Activated CD4-positive, alpha-beta memory T cell treated with anti-CD3 and anti-CD28 coated beads for 36 hours (primary cell): ENCODE measurements at places on chromosomes 12 and 14.

DNA sequence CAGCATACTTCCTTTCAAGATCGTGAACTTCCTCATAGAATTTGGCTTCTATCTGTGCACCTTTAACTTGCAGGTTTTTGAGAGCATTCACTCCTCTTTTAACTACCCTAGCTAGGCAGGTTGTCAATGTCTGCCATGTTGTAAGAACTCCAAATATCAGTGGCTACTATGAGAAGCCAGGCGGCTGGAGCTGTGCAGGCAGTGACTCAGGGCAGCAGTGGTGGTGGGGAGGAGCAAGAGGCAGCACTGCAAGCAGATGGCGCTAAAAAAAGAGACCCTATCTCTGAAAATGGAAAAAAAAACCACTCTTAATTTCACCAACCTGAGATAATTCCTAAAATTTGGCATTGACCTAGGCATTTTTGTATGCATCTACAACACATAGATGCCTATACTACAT, 28.5 kb downstream of the YARS2 start:
- no peak for DNase-seq

DNA sequence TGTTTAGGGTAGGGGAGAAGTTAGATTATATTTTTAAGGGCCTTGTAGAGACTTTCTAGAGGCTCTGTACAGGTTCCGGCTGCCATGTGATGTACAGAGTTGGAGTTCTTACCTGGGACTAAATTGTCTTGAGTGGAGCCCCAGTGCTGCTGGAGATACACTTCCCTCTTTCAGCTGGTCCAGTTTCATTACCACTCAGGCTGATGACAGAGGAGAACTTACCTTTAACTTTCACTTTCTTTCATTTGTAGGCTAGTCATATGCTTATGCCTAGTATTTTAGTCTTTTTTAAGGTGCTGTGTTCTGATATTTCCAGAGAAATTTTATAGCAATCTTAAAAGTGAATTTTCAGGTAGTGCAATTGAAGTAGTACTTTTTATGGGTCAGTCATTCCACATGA, 117.3 kb downstream of the ERC1 start:
- DNase-seq = no peak

GRCh38 chr12:44827832-44828438, 48.2 kb downstream of the NELL2 start:
- DNase-seq = no peak

DNA sequence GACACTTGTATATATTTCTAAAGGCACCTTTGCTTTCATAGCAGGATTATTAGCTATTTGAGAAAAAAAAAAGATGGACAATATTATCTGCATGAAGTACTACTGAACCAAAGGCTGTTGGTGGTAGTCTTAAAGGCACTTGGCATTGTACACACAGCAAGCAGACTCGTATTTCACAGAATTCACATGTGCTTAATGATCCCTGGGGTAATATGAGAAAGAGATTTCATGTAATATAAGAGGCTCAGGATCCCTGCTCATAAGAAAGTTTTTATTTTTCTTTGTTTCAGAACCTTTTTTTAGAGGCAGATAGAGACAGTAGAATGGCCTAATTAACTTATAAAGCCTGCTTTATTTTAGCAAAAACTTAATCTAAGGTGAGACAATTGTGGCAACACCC, 59.5 kb downstream of the SYNE2 start:
- DNase-seq = no peak

- peak; percentile 77 for DNase-seq
These were observed 24.3 kb upstream of the PLEKHD1 start for GRCh38 chr14:69460093-69460701.
